H54 (cell line): ENCODE measurements at places on chromosomes 12 and 14.

DNA sequence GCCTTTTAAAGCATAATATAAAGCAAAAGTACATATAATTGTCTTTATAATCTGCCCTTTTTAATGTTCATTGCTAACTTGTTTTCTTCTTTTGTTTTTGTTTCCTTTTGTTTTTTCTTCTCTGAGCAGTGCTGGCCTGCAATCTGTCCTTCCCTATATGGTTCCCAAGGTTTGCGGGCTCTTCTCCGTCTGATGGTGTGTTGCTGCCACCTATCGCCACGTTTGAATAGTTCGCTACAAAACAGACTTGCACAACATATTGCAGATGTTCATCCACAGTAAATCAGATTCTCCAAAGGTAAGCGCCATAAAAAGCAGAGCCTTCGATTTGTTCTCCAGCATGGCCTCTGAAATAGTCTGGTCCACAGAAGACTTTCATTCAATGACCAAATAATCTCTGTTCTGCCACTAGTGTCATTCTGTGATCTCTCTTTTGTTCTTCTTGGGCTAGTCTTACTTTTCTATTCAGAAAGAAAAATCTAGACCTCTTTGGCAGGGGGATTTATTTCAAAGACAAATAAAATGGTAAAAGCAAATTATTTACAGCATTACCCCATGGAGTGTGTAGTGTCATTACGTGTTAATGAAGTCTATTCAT lies 33.5 kb downstream of the C12orf50 start:
- DNase-seq, result peak; percentile 8

DNA sequence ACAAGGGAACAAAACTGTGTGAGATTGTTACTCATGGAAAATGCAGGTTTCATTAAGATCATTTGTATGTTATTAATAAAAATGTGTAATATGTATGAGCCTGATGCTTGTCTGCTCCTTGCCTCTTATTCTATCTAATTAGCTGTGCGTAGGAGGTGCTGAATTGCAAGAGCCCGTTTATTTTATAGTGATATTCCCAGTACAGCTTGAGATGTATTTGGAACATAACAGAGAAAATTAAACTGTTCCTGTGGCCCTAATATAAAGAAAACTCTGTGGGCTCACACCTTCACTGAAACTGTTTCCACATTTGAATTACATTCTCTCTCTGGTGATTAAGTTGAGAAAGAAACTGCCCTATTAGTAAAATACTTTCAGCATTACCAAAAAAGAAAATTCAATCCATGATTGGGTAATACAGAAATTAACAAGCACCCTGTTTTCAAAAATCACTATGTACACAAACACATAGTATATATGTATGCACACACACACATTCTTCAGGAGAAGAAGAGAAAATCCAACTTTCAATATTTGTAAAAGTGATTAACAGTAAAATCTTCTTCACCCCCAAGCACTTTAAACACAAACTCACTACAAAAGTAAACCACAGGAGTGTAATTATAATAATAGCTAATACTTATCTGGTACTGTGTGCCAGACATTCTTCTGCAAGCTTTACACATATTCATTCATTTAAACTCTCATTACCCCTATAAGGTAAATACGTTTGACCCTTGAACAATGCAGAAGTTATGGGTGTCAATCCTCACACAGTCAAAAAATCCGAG lies 233.2 kb downstream of the PHLDA1 start:
- no peak for DNase-seq

DNA sequence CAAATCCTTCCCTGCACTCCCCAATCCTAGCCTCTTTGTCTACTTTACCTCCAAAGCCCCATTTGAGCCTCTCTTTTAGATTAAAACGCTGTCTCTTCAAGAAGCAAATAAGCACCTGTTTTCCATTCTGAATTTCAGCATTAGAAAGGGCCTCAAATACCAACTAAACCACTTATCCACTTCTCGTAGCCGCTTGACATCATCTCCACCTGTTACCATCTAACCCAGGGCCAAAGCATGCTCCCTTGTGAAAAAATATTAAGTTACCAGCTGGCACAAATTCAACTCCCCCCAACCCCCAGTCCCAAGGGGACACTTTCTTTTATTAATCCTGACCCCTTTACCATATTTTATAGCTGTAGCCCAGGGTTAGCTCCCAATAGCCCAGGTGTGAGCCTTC lies 43.1 kb downstream of the GPHB5 start:
- DNase-seq, result no peak

DNA sequence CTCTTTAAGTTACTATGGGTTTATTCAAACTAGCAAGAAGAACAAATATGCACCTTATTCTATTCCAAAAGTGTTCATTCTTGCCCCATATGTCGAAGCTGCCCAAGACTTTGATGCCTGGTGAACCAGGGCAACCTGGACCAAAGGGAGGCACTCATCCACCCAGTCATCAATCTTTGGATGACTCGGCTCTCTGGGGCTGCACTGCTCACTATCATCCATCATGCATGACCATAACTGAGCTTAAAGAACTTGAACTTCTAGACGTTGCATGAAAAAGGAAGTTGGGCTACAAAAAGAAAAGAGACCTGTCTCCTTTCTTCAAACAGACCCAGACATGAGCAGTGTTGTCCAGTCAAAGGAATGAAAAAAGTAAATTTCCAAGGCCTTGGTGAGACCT lies 1.2 kb downstream of the KRT4 start:
- DNase-seq, result no peak

GRCh38 chr12:53675701-53676607 lies at the start of gene ATP5MC2:
Gene ATP5MC2 (minus strand): TSS chr12:53676083. CDS start chr12:53672614, 3,469 bp downstream.
- DNase-seq, result peak; percentile 96

GRCh38 chr12:27213830-27214787 lies 30.0 kb upstream of the STK38L start:
- DNase-seq, result no peak

DNA sequence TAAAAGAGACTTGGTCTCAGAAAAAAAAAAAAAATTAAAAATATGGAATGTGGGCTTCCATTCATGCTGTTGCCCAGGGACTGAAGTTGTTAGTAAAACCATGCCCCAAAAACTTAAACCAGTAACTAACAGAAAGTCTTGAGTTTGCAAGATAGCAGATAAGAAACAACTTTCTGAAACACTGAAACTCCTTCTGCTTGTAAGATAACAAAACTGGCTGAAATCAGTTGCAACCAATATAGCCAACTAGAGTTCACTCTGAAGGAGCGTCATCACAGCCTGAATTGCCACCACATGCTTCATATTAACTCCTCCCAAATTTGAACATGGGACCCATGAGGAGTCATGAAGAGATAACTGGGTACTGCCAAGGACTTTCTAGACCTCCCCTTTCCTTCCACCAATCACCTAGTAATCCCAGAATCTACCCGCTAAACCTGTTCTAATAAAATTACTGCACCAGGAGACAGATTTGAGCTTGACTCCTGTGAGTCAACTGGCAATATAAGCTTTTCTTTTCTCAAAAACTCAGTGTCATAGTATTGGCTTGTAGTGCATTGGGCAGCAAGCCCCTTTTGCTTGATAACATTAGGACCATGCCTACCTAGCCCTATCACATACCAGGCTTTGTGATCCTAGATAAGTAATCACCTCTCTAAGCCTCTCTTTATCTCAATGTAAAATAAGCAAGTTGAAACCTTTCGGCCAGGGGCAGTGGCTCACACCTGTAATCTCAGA lies 53.6 kb downstream of the R3HDM2 start:
- no peak for DNase-seq

GRCh38 chr12:3770891-3771290 lies 18.0 kb upstream of the CRACR2A start:
- DNase-seq, result no peak

DNA sequence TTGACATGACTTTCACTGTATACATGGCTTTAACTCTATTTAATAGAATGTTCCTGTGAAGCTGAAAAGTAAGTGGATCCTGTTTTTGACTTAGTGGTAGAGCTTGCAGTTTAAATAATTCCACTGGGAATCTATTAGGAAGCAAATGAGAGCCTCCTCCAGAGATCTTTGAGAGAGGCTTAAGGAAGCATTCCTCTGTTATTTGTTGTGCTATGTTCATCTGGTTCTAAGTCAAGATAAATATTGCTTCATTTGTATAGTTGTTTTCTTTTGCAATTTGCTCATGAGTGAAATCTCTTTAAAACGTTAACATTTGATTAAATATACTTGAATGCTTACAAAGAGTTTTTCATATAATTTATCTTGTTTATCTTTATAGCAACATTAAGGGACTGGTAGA lies 70.4 kb downstream of the TMTC2 start:
- DNase-seq, result no peak

GRCh38 chr12:115944392-115944742 lies 333.1 kb downstream of the MED13L start:
- no peak for DNase-seq

- no peak for DNase-seq
Observed at GRCh38 chr14:99554757-99555531, 49.1 kb downstream of the CCDC85C start.

- no peak for DNase-seq
Observed at GRCh38 chr12:108788076-108788782, 56.9 kb upstream of the CORO1C start.

DNA sequence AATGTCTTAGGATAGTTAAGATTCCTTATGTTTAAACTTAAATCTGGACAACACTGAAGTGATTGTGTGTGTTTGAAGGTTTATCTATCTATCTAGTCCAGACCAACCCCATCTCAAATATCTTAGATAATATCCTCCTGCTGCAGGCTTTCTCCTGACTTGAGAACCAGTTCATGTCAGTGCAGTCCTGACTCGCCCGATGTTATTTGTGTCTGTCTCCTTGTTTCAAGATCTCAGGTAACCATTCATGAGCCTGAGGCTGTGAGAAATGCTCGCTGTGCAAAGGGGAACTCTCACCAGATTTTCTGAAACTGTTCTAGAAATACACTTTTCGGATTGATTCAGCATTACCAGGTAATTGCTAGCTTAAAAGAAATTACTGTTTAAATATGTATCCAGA lies 356.2 kb downstream of the SNAPC1 start:
- DNase-seq, result no peak

DNA sequence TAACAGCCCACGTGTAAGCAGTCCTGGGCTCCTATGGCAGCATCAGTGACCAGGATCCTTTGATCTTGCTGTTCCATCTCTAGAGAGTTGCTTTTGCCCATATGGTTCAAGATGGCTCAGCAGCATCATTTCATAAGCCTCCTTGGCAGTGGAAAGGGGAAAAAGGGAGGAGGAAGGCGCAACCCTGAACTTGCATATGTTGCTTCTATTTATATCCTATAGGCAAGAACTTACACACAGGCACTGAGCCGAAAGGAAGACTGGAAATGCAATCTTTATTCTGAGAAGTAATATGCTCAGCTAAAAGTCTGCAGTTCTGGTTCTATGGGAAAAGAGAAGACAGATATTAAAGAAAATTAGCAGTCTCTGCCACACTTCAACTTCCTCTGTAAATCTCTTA lies 167.7 kb upstream of the PLXNC1 start:
- no peak for DNase-seq

GRCh38 chr12:90871726-90872096 lies 83.3 kb downstream of the CCER1 start:
- DNase-seq, result no peak

DNA sequence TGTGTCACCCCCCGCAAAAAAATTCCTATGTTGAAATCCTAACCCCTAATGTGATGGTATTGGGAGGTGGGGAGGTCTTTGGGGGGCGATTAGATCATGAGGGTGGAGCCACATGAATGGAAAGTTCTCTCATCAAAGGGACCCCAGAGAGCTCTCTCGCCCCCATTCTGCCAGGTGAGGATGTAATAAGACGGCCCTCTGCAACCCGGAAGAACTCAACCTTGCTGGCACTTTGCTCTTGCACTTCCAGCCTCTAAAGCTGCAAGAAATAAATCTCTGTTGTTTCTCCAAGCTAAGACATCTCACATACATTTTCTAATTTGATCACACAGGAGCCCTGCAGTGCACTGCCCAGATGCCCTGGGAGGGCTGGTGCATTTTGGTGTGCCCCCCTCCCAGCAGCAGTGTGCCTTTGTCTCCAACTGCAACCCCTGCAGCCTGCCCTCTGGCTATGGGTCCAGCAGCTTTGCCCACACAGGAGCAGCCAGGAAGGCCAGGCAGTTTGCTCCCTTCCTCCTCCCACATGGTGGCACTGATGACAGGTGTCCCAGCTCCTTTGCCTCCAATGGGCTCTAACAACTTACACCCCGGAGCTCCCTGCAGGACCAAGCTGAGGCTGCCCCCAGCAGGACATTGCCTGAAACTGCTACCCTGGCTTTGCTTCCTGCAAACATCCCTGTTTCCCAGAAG lies 59.3 kb downstream of the C14orf132 start:
- peak; percentile 59 for DNase-seq

DNA sequence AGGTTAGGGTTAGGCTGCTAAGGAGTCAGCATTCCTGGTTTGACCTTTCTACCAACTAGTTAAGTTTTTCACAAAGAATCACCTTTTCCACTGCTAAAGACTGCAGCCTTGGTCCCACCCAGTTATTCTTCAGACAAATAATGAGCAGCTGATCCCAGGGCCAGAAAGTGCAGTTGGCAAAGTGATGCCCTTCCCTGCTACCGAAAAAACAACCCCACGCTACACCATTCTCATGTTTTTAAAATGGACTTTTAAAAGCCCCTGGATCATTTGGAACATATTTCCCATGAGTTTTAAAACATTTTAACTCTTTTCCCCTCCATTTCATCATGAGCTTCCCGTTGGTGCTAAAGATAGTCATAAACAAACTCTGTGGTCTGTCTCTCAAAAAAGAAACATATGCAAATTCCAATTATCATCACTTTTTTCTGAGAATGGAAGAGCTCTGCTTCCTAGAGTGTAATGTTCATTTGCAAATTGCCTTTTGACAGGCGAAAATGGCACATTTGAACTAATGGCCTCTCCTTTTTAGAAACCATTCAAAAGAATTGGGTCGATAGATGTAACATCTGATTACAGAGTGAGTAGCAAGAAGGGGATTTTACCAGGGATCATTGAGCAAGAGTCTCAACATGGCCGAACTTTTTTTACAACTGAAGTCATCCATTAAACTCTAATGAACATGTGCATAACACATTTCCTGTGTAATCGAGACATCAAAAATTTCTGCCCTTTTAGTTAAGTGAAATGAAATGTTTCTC lies 129.3 kb upstream of the RAP1B start:
- no peak for DNase-seq

- no peak for DNase-seq
Observed at GRCh38 chr12:69196302-69197288, 42.8 kb upstream of the CPSF6 start.

DNA sequence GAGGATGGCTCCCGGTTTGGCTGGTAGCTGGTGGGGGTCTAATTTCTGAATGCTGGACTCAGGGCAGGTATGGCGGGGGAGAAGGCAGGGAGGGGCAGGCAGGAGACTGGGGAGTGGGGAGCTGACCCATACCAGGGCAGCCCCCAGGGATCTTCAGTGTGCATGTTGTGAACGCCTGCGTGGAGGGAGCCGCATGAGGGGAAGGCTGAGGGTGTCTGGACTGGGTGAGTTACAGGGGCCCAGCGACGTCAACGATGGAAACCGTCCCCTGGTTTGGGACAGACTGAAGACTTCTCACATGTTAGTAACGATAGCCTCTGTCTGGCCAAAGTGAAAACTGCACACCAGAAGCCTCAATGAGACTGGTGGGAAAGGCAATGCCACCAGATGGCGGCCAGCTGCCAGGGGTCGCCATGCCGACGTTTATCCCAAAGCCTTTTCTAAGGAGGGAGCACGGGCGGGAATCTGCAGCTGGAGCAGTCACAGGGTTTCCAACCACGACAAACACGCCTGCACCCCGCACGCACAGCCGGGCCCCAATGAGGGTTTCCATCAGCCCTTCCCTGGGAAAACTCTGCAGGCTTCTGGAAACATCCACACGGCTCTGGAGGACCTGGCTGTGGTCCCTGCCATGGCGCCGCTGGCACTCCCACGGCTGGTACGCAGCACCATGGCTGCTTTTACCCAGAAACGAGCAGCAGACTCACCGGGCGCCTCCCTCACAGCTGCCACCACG lies 14.0 kb downstream of the PGAM5 start:
- no peak for DNase-seq
